CD4-positive, alpha-beta T cell treated with Interleukin-12 subunit alpha and Interleukin-12 subunit beta, for 1 hour (primary cell): ENCODE measurements at places on chromosomes 5 and 9.

DNA sequence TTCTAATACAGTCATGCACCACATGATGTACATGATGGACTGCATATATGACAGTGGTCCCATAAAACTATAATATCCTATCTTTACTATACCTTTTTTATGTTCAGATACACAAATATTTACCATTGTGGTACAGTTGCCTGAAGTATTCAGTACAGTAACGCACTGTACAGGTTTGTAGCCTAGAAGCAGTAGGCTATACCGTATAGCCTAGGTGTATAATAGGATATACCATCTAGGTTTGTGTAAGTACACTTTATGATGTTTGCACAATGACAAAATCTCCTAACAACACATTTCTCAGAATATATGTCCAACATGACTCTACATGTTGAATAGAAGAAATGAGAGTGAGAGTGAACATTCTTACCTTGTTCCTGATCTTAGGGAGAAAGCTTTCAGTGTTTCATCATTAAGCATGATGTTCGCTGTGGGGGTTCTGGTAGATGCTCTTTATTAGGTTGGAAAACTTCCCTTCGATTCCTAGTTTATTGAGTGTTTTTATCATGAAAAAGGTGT lies 31.8 kb downstream of the AMBP start:
- no peak for DNase-seq

DNA sequence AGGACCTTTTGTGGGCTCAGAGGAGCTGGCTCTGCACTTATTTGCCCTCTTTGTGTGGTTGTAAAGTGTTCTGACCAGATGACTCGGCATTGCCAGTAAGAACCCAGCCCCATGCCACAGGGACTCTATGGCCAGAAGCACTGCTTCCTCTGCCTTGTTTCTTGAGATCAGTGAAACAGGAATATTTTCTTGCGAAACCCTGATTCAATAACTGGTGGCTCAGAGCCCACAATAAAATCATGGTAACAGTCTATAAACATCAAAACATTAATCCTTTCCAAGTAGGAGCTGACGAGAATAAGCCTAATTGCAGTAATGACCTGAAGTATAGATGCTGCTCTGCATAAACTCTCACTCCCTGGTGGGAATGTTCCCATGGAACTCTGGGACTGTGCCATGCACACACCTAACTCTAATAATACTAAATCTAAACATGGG lies 344.3 kb downstream of the ZNF608 start:
- DNase-seq = no peak

- DNase-seq = no peak
Measured at GRCh38 chr9:132319421-132320110, 35.2 kb downstream of the SETX start.

DNA sequence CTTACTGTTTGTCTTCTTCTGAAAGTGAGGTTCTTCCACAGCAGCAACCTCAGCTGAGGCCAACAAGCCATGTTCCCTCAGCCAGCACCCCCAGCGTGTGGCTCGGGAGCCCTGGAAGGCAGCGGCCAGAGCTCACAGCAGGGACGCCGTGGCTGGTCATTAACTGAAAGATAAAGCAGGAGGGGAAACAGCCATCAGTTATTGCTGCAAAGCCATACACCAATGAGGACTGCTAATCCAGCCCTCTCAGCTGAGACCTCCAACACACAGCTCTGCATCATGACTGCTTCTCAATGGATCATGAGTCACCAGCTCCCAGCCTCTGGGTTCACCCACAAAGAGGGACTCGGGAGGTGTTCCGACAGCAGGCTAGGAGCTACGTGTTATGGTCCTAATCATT lies 24.3 kb downstream of the ABCA1 start:
- no peak for DNase-seq

DNA sequence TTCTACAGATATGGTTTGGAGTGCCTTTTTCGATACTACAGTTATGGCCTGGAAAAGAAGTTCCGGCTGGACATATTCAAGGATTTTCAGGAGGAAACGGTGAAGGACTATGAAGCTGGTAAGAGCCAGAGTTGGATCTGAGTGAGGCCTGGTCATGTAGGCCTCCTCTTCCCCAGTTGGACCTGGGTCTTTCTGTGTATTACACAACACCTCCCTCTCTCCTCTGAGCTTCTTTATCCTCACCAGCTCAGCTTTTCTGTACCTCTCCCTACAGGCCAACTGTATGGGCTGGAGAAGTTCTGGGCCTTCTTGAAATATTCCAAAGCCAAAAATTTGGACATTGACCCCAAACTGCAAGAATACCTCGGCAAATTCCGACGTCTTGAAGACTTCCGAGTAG lies 39.2 kb downstream of the FAXDC2 start:
- DNase-seq = no peak
